ENCODE measurements at places on chromosomes 4 and X. TPM values are rescaled to one million over a fixed set of nuclear protein-coding genes. Genes with fewer than 3 reads are reported as not detected.

The MSX1 gene
- 1.8 TPM for total RNA-seq

The SERPINA7 gene
- not detected for total RNA-seq

The GPRASP3 gene
- total RNA-seq = 2.8 TPM

The HELT gene
- not detected for total RNA-seq

The HTR2C gene
- not detected for total RNA-seq

The DUSP21 gene
- not detected for total RNA-seq

Measured in melanocyte of skin (primary cell).